GM10248 (cell line): ENCODE measurements at places on chromosomes 12 and 14.

- no peak for DNase-seq
Measured at GRCh38 chr14:65833267-65833880, 420.8 kb downstream of the FUT8 start.

DNA sequence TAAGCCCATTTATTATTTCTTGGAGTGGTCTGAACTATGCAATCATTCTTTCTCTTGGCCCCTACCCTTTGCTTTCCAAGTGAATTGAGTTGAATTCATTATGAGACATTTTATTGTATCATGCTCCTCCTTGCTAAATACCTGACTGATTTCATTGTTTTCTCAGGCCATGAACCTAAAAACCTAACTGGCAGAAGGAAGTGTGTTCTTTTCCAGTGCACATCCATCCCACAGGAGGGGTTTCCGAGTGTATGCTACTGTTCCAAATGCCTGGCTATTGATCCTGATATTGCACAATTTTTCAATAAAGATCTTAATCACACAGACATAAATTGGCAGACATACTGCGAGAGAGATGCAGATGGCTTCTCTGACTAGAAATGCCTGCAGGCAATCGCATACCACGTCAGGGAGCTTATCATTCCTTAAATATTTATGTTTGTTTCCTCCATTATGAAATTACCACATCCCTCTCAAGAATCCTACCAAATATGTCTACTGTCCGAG is 162.2 kb upstream of the EGLN3 start:
- DNase-seq, result no peak

GRCh38 chr14:33796356-33796755 is 154.5 kb downstream of the EGLN3 start:
- no peak for DNase-seq

- DNase-seq, result peak; percentile 98
Measured at GRCh38 chr14:101760138-101761011, 1.1 kb upstream of the PPP2R5C start.
